ENCODE measurements at places on chromosomes 2 and 18.
A peak's percentile ranks its signal among the peaks of the same experiment; 100 is the strongest.

DNA sequence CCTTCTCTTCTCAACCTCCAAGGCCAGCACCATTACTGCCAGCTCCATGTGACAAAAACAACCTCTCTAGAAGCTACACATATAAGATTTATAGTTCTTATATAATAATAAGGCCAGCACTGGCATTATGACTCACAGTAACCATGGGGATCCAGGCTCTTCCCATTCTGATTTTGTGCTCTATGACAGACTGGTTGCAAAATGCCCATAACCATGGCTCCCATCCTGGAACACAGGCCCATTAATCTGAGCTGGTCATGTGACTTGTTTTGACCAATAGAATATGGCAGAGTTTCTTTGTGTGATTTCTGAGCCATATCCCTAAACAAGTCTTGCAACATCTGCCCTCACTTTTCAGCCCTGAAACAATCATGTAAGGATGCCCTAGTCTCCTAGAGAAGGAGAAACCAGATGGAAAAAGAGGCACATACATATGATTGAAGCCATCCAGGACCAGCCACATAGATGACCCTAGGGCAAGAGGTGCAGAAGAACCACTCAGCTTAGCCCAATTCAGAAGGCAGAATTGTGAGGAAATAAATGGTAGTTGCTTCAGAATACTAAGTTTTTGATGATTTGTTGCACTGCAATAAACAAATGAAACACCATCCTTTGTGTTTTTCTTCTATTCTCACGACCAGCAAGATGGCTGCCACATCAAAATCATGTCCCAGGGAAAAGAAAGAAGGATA, 173.9 kb downstream of the SUCLG1 start:
- no peak for DNase-seq

DNA sequence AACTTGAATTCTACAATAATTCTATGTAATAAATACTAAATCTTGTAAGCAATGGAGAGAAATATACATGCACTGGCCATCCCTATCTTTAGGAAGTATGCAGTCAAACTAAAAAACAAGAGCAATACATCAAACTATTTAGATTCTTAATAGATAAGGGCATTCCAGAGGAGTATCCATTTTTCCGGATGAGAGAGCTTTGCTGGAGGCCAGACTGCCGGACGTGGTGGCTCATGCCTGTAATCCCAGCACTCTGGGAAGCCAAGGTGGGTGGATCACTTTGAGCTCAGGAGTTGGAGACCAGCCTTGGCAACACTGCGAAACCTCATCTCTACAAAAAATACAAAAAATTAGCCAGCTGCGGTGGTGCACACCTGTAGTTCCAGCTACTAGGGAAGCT, 60.8 kb downstream of the KIF5C start:
- no peak for DNase-seq

GRCh38 chr2:109340381-109340780, 211.4 kb downstream of the SH3RF3 start:
- DNase-seq: no peak

DNA sequence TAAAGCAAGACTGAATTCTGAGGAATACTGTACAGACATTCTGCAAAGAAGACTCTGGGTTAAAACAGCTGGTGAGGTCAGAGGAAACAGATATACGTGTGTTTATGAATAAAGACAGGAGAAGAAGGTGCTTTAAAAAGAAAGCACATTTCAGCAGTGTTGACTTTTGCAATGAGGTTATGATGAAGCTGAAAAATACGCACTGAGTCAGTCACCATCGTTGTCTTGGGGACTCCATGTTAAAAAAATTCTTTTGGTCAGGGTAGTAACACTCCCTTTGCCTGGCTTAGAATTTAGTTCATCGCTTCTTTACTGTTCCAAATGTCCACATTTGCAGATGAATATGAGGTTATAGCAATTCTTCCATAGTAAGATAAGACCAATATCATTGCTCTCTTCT, 1049.0 kb downstream of the TSN start:
- no peak for DNase-seq

GRCh38 chr2:144645083-144645778, 125.3 kb upstream of the ZEB2 start:
- peak; percentile 75 for DNase-seq

DNA sequence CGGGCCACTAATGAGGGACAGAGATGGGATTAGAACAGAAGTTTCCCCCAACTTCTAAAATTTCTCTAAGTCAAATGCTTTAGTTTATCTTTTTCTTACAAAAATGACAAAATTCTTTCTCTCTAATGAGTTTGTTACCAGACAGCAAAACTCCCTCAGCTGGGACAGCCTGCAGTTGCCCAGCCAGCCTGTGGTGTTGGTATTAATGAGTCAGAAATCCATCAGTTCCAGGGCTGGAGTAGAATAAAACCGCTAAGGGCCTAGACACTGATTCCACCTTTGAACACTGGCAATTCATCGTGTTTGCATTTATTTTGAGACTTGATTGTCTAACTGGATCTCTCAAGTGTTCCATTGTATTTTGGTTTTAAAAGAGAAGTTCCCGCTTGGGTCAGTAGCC, 38.3 kb upstream of the SMAD2 start:
- DNase-seq: no peak

GRCh38 chr2:141796449-141796848, 334.4 kb downstream of the LRP1B start:
- no peak for DNase-seq

GRCh38 chr2:224574423-224575084, 10.6 kb downstream of the CUL3 start:
- peak; percentile 21 for DNase-seq

GRCh38 chr2:26300234-26300925, 45.6 kb upstream of the SELENOI start:
- peak; percentile 43 for DNase-seq

GRCh38 chr2:183078163-183078463, 434 bp upstream of the DUSP19 start:
- DNase-seq: no peak

DNA sequence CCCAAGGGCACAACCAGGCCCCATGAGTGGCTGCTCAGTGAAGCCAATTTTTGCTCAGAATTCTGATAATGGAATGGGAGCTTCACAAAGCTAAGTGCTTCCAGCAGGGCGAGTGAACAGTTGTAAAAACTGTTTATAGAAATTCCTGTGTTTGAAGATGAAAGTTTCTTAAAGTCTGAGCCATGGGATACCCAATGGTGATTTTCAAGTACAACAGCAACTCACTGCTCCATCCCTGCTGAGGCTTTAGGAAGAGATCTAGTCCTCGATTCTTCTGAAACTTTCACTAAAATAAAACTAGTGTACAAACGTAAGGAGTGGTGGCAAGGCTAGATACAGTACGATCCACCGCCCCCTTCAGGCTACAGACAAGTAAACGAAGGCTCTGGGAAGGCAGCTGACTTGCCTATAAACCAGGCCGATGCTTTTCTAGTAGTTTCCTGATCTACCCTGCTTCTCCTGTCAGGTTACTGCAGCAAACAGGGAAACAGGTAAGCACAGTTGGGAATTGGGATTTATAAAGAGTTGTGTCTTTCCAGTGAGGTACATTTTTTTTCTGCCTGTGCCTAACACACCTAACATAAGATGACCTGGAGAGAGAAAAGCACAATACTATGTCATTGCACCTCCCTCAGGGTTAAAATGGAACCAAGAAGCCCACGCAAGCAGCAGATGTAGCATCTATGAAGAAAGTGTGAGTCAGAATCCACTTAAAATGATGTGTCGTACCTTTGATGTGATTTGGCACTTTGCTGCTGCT, 108.7 kb downstream of the UXS1 start:
- peak; percentile 73 for DNase-seq

DNA sequence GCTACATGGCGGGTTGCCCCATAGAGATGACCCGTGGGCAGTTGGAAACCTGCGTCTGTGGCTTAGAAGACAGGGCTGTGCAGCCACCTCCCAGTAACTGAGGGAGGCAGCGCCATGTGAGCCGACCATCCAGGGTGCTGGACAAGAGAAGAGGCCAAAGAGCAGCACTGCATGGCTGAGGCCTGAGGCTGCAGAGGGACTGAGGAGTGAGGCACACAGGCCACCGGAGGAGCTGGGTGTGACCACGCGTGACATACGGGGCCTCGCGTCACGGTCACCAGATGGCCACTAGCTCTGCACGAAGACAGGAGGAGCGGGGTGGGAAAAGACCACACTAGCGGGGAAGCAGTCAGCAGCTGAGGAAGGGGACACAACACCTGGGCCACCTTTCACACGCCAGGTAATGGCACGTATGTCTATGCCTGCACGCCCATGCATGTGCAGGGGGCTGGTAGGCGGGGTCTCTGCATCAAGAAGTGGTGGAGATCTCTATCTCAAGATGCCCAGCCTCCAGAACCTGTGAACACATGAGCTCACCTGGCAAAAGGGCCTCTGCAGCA, 61.4 kb downstream of the NDUFA10 start:
- DNase-seq: no peak

DNA sequence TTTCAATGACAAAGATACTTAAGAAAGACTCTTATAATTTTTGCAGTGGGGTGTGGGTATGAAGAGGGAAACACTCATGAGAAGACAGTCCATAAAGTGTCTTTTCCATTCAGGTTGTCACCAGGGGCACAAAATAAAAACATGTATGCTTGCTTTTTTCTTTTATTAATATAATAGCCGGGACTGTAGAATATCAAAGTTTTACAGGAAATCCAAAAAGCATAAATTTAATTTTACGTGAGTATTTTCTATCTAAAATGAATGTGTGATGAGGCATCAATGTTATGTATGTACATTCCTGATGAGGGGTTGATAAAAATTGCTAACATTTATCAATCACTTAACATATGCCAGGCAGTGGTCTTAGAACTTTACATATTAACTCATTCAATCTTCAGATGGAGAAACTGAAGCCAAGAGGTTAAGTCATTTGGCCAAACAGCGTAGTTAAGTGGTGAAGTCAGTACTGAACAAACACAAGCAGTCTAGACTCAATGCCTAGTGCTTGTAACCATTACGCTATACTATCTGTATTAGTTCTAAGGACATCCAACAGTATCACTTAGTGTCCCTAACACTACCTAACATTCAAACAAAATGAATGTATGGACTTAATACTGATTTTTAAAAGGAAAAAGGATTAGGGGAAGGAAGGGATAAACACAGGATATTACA, 10.7 kb downstream of the CCT4 start:
- no peak for DNase-seq

GRCh38 chr2:46495231-46496030, 16.1 kb downstream of the TMEM247 start:
- no peak for DNase-seq

DNA sequence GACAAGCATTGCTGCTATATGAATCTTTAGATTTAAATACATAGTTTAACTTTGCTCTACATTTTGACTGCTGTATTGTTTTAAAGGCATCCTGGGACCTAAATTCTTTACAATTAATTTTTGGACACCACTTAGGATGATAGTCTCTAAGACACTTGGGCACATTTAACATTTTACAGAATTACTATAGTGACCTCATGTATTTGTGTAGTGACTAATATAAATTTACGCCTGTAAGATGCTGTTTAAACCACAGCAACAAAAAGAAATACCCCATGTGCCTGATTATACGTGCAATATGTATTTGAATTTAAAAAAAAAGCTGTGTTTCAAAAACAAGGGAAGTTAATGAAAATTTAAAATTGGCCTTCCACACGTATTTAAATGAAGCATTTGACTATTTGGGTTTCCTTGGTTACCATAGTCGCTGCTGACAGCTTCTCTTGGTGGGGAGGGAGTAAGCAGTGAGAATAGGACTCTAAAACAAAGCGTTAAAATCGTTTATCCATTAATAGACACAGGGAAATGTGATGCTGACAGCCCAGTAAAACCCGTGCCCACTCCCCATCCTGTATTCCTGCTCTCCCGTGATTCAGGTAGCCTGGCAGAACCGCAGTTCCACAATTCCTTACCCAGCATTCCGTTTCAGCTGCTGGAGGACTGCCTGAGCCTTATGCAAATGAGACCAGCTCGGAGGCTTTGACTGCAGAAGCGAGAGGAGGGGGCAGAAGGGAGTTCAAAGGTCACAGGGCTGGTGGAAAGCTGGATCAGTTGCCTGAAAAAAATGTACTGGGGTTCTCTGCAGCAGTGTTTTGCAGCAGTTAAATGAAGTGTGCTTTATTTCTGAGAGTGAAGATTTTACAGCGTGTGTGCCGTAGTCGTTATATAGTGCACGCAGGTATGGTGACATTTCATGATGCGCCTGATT, 104.3 kb downstream of the CSRNP3 start:
- no peak for DNase-seq

DNA sequence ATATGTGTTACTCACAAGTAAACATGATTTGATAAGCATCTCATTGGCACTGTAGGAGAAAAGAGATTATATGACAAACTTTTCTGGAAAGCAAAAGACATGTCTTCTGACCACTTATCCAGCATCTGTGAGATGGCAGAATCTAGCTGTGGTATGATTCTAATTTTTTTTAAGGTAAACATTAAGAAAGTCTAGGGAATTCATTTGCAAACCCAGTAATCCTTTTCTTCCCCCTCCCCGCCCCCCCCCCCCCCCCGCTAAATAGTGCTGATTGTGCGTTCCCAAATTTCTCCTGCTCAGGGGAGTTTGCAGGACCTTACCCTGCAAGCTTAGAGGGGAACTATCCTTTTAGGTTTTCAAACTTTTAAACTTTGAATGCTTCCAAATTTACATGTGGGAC, 12.1 kb downstream of the MRPL44 start:
- no peak for DNase-seq

DNA sequence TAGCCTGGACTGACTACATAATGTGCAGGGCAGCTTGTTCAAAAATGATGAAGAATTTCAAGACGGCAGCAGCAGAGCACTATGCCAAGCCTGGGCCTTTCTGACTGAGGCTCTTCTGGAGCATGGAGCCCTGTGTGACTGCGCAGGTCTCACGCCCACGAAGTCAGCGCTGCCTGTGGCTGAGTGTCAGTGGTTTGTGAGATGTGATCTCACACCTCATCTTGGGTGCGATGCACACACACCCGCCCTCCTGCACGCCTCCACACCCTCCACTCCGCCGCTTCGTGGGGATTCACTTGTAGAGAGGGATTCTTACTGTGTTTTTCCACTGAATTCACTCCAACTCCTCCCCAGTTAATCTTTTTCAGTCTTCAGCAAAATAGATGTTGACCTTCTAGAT, 103.9 kb downstream of the VIT start:
- no peak for DNase-seq

GRCh38 chr18:62881509-62882016, 166.2 kb downstream of the PHLPP1 start:
- peak; percentile 29 for DNase-seq

GRCh38 chr2:168912901-168913369, 11.8 kb downstream of the G6PC2 start:
- peak; percentile 35 for DNase-seq

DNA sequence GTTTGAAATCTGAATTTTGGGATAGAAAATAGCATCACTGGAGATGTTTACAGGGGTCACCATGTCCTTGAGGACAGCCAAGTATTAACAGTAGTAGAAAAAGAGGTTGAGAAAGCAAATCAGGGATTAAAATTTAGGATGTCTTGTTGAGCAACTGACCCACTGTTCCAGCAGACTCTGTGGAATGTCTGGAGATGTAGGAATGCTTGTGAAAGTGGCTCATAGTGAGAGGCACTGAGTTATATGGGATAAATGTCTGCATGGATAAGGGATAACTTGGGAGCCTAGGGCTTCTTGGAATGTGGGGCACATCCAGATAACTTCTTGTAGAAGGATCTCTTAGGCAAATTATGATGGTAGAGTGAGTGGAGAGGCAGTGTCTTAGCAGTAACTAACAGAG, 495.0 kb downstream of the TMX3 start:
- no peak for DNase-seq

GRCh38 chr2:160375037-160375436, 118.6 kb downstream of the RBMS1 start:
- DNase-seq: no peak
